Left ventricle myocardium superior (tissue), 1 donor: ENCODE measurements at places on chromosomes 6 and 20. TPM values are rescaled to one million over a fixed set of nuclear protein-coding genes. Genes with fewer than 3 reads are reported as not detected.

DNA sequence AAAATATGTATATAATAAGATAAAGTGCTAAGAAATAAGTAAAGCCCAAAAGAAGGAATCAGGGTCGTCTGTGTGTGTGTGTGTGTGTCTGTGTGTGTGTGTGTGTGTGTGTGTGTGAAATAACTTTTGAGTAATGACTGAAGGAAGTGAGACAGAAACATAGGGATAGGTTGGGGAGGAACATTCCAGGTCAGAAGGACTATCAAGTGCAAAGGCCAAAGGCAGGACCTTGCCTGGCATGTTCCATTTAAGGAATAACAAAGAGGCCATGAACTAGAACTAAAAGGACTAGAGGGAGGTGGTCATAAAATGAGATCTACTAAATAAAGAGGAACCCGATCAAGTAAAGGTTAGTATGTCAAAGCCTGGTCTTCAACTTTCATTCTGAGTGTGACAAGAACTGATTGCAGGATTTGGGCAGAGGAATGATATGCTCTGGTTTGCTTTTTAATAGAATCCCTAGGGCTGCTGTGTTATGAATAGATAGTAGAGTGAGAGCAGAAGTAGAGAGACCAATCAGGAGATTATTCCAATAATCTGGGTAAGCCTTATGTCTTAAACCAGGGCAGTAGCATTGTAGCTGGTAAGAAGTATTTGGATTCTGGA lies 6.9 kb downstream of the ENPP3 start:
- no peak for DNase-seq

DNA sequence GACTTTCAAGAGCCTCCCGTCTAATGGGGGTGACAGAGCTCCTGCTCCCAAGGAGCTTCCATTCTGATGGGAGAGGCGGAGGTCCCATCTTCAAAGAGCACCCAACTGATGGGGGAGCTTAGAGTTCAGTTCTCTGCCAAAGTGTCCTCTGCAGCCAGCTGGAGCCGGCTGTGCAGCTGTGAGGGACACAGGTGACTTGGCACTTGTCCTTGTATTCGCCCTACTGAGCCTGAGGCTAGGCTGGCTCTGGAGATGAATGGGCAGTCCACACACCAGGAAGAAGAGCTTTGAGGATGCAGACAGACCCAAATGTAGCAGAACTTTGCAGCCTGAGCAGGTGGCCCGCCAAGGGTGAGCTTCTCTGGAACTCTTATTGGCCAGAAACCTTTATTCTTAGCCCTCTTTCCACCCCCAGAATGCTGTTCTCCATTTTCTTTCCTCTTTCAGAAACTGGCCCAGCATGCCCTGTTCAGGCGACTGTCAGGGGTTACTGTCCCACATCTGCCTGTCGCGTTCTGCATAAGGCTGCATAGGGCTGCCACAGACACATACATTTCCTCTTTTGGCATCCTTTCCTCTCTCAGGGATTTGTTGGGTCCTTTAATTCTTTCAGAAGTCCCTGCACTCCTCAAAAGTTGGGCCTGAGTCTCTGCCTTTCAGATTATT lies 108.7 kb upstream of the LRFN2 start:
- DNase-seq, result no peak

GRCh38 chr20:14685183-14685582 lies 347.8 kb upstream of the FLRT3 start:
- no peak for DNase-seq

- DNase-seq, result no peak
These were observed 141.5 kb upstream of the PDE7B start for GRCh38 chr6:135710042-135710441.

DNA sequence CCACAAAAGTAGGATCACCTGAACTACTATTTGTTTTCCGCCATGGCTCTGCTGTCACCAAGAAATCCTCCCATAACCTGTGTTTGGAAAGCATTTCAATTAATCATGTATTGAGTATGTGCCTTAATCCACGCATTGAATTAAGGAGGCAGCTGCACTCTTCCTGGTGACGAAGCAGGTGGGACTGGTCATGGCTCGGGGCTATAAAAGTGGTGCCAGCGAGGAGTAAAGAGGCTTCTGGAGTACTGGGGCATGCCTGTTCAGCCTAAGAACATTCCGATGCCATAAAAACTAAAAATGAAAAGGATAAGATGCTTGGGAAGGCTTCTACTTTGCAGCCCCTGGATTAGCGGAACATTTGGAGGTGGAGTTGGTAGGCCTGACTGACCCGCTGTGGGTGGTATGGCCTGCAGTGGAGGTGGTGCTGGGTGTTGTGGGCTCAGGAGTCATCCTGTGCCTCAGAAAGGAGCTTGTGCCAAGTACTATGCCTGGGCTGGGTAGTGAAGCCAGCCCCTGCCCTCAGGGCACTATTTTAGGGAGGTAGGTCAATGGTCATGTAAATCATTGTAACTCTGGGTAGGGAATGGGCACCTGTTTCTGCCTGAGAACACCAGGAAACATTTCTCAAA lies 110.5 kb downstream of the B3GAT2 start:
- DNase-seq, result no peak

DNA sequence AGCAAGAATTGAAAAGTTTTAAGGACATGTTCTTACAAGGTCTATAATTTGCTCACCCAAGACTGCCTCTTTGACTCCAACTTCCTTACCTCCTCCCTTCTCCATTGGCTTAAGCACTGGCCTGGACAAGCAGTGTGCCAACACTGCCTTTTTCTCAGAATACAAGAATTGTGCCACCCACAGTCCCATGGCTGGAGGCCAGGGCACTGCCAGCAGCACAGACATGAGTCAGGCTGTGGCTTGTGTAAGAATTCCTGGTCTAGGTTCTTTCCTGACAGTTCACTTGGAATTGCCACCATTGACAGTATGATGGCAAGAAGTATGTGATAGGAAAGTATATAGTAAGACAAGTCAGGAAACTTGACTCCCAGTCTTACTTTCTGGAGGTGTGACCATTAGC lies 202.7 kb upstream of the MARCKS start:
- peak; percentile 64 for DNase-seq

DNA sequence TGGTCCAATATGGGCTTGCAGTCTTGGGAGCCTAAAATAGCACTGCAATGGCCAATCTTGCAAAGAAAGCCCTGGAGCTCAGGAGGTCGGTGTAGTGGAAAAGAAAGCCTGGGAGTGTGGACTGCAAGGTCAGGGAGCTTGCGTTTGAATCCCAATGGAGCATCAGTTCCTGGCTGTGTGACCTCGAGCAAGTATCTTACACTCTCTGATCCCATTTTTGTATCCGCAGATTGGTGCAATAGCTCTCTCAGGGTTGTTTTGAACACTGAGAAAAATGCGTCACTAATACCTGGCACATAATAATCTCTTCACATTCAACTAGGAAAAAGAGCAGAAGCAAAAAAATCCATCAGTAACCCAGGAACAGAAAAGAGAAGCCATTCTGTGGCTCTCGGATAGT lies 7.3 kb downstream of the PMEPA1 start:
- DNase-seq, result no peak

GRCh38 chr6:246352-246751 lies 45.9 kb upstream of the DUSP22 start:
- DNase-seq, result no peak

DNA sequence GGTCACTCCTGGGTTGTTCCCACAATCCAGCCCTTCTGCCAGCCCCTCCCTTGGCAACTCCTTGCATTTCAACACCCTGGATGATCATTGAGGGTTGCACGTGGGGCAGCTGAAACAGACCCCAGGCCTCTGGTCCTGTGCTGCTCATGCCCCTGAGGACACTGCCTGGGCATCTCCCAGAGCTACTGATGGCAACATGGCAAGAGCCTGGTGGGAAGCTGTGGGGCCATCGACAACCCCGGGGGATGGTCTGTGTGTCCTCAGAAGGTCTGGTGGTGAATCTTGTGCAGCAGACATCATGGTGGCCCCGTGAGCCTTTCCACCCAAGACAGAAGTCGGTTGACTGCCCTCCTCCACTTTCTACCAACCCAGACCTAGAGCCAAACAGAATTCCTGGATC lies 4.9 kb upstream of the ANGPT4 start:
- no peak for DNase-seq

- no peak for DNase-seq
These were observed 109.4 kb upstream of the CCN2 start for GRCh38 chr6:132060591-132060990.

GRCh38 chr20:5970381-5970780 lies 19.9 kb downstream of the MCM8 start:
- no peak for DNase-seq

DNA sequence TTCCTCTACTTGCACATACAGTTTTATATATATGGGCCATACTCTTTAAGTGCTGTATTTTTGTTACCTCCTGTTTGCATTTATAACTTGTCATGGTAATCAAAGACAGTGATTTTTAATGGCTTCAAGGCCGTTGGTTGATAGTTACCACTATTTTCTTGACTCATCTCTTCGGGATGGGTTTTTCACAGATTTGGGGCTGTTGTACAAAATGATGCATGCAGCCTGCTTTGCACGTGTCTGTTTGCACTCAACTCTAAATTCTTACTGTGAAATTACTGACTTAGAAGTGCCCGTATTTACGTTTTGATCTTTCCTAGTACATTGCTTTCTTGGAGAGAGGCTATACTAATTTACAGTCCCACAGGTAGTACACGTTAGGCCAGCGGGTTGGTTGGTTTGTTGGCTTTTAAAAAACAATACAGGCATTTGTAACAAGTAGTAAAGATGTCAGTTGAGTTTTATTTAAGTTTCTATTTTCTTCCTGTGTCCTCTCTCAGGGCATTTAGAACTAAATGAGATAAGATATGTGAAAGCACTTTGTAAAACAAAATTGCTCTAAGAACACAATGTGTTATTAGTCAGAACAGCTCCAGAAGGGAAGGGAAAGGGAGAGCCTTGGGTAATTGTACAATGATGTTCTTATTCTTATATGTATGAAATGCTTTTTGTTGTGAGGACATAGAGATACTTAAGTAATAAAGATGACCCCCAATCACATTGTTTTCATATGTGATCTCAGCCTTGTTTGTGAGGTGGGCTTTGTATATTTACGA lies 11.7 kb downstream of the JARID2 start:
- DNase-seq, result no peak

GRCh38 chr6:64012351-64013001 lies 376.9 kb downstream of the PHF3 start:
- DNase-seq, result no peak

DNA sequence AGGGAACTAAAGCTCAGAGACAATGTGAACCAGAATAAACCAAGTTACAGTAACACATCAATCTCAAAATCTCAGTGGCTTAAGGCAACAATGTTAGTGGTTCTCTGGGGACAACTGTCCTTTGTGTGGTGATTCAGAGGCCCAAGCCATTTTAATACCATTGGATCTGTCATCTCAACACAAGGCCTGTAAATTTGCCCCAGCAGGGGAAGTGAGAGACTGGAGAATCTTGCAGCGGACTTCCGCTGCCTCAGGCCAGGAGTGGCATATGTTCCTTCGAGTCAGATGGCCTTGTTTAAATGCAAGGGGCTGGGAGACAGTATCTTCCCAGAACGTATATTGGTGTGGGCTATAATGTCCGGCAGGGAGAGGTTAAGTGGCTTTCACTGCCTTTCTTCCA lies 126.0 kb downstream of the CD83 start:
- no peak for DNase-seq

DNA sequence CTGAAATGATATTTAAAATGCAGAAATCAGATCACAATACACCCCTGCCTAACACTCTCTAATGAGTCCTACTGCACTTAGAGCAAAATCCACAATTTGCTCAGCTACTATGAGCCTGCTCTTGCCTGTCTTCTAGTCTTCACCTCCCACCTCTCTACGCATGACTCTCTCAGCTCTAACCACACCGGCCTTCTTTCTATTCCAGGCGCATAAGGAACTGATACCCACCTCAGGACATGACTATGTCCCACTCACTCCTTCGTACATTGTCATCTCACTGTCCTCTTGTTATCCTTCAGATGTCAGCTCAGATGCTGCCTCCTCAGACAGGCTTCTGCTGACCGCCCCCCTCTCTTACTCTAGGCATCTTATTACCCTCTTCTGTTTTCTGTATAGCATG lies 201.0 kb upstream of the FLRT3 start:
- no peak for DNase-seq

- no peak for DNase-seq
These were observed 235.5 kb downstream of the BMP7 start for GRCh38 chr20:57030611-57031600.

DNA sequence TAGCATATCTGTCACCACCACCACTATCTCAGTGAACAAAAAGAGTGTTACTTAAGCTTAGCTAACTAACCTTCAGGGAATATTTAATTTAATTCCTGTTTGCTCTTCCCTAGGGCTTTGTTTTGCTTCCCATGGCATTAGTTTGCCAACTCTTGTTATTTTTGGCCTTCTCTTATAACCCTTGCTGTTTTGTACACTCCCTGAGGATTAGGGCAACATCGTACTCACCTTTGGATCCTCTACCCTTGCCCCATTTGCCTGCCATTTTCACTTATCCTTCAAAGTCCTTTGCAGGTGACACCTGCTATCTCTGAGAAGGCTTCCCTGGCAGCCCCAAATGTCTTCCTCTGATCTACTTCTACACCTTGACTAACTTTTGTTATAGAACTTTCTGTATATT lies 23.7 kb downstream of the ACOT13 start:
- no peak for DNase-seq

DNA sequence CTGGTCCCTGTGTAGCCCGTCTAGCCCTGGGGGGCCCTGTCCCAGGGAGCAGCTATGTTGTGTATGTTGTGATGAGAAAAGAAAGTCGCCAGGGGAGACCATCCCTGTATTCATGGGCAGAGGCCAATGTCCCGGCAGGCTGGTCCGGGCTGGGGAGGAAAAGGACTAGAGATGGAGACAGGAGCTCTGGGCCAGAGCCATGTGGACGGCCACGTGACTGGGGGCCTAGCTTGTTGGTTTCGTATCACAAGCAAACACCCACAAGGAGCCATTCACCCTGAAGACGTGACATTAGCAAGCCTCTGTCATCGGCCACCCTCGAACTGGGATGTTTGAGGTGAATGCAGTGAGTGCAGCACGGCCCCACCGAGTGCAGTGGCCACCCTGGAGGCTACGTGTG lies 2.9 kb upstream of the HRH3 start:
- DNase-seq, result no peak

DNA sequence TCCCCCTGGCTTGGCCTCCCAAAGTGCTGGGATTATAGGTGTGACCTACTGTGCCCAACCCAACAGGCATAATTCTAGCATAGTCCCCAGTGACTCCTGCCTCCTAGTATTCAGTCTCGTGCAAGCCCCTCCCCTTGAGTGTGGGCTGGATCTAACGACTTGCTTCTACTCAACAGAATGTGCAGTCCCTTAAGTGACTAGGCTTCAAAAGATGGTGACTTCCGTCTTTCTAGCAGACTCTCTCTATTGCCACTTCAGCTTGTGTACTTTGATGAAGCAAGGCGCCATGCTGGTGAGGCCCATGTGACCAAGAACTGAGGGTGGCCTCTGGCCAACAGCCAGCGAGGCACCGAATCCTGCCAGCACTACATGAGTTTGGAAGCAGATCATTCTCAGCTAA lies 109.6 kb upstream of the TRAF3IP2 start:
- DNase-seq, result peak; percentile 48

GRCh38 chr6:144993870-144994269 lies 708.7 kb downstream of the UTRN start:
- no peak for DNase-seq

ADA gene
- 8.5 TPM for total RNA-seq

ISM1 gene
- 1.7 TPM for total RNA-seq

PAK1IP1 gene
- 11.0 TPM for total RNA-seq

SLC32A1 gene
- not detected for total RNA-seq

CD24 gene
- 0.99 TPM for total RNA-seq

GHRH gene
- total RNA-seq, result not detected

TMEM244 gene
- not detected for total RNA-seq
